Muscle of back (tissue), 13 donors: ENCODE measurements at places on chromosomes 13 and 19.

DNA sequence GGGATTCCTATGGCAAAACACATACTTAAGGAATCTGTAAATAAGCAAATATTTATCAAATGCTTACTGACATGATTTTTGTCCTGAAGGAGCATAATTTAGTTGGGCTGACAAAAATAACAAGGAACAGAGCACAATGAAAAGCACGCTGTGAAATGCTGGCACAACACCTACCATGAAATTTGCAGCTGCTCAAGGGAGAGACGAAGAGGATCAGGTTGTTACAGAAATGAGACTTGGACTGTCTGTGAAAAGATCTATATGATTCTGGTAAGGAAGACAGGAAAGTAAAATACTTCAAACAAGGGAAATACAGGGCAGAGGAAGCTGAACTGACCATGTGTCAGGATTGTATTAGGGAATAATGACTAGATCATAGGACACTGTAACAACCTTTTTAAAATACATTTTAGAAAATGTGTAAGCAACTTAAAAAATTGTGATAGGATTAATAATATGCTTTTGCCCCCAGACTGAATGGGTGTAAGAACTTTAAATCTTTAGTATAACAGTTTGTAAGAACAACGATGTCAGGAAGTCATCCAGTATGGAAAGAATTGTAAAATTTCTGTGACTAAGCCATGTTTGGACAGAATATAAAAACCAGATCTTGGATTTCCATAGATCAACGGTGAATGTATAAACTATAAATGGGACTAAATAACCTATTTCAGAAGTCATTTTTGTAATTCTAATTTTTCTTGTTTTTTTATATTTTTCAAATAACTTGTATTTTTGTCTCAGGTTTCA lies 1556.0 kb downstream of the EFNB2 start:
- no peak for DNase-seq

DNA sequence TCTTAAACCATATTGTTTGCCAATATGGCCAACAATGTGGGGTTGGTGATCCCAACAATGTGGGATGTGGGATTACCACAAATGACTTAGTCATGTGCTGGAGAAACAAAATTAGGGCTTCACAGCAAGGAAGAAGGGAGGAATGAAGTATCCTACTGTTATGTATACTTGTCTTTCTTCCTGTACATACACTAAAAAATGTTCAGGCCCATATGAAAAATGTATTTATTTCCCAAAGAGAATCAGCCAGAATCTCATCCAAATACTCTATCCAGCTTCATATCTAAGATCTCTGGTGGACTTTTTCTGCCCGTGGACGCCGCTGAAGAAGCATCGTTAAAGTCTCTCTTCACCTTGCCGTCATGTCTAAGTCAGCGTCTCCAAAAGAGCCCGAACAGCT lies at the start of gene HNRNPA1L2:
Gene HNRNPA1L2, plus strand, starts transcription at position 301 of the 400 bp plus-strand sequence. Its CDS starts 62 bp downstream, at position 363.
- DNase-seq = no peak

GRCh38 chr13:105139380-105140285 lies 1395.8 kb downstream of the EFNB2 start:
- DNase-seq = peak; percentile 27

- DNase-seq = peak; percentile 91
These were observed 2.5 kb downstream of the ATP5F1D start for GRCh38 chr19:1243768-1244692.

GRCh38 chr13:76339649-76340048 lies 546.6 kb downstream of the KCTD12 start:
- DNase-seq = no peak

DNA sequence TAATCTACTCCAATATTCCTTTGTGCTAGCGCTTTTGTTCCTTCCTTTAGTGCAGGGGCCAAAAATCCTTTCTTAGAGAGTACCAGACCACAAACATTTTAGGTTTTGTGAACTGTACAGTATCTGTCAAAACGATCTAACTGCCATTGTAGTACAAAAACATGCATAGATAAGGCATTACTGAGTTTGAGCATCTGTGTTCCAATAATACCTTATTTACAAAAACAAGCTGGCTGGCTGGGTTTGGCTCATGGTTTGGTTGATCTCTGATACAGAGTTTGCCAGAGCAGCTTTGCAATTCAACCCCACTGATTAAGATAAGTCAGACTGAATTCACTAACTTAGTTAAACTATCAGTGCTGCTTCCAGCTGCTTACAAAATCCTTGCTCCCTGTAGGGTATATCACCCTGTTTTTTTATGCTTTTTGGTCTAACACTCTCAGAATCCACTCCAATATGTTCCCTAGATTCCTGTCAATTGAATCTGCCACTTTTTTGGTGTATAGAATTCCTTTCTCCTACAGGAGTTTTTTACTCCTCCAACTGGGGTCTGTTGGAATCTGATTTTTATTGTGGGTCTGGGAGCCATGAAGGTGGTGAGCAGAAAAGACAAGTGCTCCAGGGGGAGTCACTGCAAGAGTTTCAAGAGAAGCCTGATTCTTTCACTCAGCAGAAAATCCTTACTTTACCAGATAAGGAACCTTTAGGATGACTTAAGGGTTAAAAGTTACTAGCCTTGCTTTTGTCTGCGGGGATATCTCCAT lies 1399.4 kb downstream of the EFNB2 start:
- DNase-seq = no peak

DNA sequence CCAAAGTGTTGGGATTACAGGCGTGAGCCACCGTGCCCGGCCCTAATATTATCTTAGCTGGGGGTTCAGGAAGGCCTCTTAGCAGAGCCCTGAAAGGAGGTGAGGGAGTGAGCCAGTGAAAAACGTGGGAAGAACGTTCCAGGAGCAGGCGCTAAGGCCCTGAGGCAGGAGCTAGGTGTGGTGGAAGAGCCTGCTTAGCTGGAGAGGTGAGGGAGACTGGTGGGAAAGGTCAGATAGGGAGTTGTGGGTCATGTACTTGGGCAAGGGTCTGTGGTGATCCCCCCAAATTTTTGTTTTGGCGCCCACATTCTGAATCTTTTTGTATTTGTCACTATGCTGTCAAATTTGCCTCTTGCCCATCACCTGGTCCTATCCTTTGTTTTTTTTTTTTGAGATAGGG lies 5.1 kb upstream of the INAFM1 start:
- no peak for DNase-seq

- no peak for DNase-seq
These were observed 1218.6 kb downstream of the PCDH17 start for GRCh38 chr13:58850161-58850560.

GRCh38 chr13:25300861-25301346 lies 521 bp upstream of the NUP58 start:
- DNase-seq = no peak

DNA sequence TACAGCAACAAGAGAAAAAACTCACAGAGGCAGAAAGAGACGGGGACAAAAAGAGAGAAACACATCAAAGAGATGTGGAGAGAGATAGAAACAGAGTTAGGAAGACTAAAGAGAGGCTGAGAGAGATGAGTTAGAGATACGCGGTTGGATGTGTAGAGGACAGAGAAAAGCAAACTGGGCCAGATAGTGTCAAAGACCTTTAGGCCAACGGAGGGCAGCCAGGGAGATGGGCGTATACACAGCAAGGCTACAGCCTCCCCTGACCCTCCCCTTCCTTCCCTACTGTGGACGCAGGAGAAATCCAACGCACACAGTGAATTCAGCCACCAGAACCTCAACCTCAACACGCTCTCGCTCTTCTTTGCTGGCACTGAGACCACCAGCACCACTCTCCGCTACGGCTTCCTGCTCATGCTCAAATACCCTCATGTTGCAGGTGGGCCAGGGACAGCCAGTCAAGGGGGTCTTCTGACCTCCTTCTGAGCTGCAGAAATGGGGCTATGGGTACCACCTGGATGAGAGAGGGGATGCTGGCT lies 18.7 kb downstream of the CYP2B6 start:
- no peak for DNase-seq

DNA sequence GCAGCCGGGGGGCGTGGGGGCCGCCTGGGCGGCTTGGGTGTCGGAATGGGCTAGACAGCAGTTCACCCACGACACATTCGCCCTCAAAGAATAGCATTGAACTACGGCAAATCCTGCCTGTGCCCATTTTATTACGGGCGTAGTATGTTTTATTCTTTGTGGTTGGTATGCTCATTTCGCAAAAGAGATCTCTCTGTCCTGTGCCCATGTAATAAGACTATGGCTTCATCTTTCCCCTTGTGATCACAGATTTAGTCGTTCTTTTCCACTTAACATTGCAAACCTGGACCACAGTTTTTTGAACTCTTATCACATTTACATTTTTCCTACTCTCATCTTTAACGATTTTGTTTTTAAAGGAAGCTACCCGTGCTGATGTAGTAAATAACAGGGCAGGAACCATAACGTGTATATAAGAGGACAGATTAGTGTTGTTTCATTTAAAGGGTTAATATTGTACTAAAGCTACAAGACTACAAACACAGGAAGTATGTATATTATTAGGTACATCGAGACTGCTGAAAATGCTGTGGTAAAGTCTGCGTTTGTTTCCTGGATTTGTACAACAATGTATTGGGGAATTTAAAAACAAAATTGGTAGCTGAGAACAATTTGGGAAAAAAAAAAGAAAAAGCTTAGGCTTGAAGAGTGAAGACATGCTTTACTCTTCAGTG lies 3.2 kb upstream of the MYCBP2 start:
- DNase-seq = peak; percentile 9

- DNase-seq = peak; percentile 31
These were observed 12.0 kb downstream of the LPAR6 start for GRCh38 chr13:48400850-48401291.

GRCh38 chr13:74910415-74910814 lies 571.6 kb downstream of the TBC1D4 start:
- DNase-seq = no peak

GRCh38 chr19:39937094-39937720 lies 2.8 kb upstream of the FCGBP start:
- DNase-seq = no peak

- peak; percentile 79 for DNase-seq
These were observed 26.3 kb upstream of the DCLK1 start for GRCh38 chr13:36157480-36157879.

GRCh38 chr13:29893438-29893837 lies 43.0 kb upstream of the UBL3 start:
- no peak for DNase-seq

GRCh38 chr19:17025991-17026658 lies 485 bp downstream of the CPAMD8 start:
- DNase-seq = peak; percentile 47
